ENCODE measurements at places on chromosomes 4 and X.

GRCh38 chrX:124256629-124257380, 75.7 kb upstream of the TEX13D start:
- DNase-seq = no peak

DNA sequence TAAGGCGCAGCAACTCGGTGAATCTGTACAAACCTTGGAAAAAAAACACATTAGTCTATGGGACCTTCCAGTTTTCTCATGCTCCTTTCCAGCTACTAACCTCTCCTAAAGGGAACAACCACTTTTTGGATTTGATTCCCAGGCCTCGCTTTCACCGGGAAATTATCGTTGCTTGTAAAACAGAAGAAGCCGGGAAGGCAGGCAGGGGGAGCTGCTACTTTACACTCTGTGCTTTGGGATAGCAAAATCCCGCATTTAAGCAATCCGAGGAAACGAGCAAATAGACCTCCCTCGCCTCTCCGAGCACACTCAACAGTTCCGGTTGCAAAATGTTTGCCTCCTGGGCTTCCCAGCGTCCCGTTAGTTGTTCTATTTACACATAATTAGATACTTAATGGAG, 1.2 kb downstream of the CD38 start:
- peak; percentile 65 for DNase-seq

DNA sequence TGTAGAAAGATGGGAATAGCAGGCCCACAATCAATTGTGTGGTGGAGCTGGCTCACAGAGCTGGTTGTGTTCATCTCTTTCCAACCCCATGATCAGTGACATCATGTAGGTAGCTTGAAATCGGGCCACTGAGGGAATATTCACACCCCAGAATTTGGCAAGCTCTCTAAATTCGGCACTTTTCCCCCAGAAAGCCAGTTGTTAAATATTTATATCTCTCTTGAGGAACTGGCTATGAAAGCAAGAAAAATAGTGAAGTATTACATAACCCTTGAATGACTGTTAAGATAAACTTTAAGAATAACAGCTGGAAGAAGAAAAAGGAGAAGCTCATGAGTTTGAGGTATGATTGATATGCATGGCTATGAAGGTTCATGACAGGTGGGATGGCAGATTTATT, 38.9 kb downstream of the GPRIN3 start:
- no peak for DNase-seq

DNA sequence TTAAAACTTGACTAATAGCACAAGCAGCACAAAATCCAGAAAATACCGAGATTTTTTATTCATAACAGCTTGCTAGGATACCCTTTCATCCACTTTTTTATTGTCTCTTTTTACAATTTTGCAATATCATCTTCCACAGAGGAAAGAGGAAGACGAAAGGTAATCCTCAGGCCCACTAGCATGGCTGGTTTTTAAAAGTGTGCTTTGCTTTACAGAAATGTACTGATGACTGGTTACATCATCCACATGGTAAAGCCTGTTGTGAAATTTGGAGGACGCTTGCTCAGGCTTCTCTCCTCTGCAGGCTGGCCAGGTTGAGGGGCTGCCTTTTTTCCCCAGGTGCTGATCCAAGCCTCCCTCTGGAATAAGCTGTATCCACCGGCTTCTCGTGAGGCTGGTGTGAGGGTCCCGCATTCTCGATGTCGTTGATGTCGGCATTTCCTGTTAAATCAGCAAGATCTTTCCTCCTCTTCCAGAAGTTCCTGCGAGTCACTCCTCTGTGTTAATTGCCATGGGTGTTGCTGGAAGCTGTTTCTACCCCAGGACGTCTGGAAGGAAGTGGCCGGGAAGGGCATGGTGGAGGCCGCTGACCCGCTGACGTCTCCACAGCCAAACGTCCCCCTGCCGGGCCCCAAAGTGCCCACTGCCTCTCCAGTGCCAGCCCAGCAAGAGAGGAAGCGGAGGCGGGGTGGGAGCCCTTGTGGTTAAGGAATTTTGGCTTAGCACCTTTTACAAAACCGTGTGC, 5.8 kb upstream of the DGKQ start:
- DNase-seq = no peak

DNA sequence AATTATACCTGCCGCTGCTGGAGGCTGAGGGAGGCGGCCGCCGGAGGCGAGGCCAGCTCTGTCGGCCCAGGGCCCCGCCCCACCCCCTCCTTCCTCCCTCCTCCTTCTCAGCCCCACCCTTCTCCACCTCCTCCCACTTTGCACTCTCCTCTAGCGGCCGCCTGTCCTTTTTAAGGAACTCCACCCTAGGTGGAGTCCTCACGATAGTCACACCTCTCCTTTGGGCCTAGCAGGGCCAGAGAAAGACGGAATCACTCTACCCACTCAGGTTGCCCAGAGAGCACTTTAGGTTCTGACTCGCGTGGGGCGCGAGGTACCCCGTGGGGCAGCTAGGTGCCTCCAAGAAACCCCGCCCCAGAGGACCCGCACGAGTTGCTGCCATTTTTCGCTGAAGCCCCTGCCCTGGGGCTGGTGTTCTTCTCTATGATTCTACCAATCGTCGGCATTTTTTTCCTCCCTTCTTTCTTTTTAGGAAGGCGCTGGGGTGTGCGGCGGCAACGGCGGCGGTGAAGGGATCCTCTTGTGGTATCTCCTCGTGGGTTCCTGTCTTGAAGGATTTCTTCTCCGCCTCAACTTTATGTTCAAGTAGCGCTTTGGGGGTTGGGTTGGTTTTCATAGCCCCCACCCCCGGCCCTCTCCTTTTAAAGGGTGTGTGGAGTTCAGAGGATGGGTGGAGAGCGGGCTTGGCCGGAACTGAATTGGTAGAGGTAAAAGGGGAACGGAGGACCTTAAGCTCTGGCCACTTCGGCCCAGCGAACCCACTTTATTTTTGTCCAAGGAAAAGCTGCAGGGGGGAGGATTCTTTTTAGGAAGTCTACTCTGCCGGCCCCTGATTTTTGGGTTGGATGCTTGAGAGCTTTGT, at the start of gene KLF8:
TSS of gene KLF8 (plus strand) at position 136 of the 862 bp plus-strand sequence. CDS start 979 bp downstream, outside the sequence.
- DNase-seq = peak; percentile 41

- no peak for DNase-seq
Measured at GRCh38 chr4:10526429-10527222, 69.4 kb upstream of the ZNF518B start.

DNA sequence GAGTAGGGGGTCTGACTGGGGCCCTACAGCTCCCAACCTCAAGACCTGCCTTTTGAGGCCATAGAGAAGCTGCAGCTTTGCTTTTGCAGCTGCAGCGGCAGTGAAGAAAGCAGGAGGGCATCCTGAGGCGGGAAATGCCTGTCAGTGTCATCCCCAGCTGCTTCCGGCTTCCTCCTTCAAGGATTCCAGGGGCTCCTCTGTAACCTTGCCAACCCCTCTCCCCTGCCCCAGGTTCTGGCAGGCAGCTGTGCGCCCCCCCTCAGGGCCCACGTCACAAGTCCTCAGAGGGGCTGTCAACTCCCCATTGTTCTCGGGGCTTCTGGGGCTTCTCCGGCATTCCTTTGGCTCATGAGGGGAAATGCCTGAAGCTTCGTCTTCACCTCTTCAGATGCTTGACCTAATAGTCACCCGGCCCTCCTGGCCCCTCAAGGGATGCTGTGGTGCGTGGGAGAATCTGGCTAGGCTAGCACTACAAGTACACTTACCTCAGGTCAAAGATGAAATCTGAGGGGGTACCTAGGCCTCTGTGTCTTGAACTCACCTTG, 31.9 kb downstream of the APLN start:
- no peak for DNase-seq

- DNase-seq = no peak
Measured at GRCh38 chr4:16263056-16263455, 36.8 kb upstream of the TAPT1 start.

DNA sequence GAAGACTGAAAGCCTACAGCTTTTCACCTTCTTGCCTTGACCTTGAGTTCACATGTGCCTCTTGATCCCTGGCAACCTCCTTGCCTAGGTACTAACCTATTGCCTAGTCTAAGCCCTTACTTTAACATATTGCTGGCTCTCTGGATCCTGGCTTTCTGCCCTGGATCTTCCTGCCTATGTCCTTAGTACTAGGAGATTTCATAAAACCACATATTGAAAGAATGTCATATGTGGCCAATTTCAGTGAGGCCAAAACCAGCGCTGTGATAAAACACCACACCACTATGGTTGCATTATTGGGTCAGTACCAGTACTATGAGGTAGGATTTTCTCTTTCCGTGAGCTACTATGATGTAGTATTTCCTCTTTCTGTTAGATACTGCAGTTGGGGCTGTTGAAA, 80.4 kb downstream of the CT47B1 start:
- DNase-seq = no peak

GRCh38 chrX:148865277-148866210, 365.1 kb downstream of the AFF2 start:
- DNase-seq = no peak

- peak; percentile 7 for DNase-seq
Measured at GRCh38 chrX:133580625-133581024, 165.3 kb upstream of the GPC4 start.

DNA sequence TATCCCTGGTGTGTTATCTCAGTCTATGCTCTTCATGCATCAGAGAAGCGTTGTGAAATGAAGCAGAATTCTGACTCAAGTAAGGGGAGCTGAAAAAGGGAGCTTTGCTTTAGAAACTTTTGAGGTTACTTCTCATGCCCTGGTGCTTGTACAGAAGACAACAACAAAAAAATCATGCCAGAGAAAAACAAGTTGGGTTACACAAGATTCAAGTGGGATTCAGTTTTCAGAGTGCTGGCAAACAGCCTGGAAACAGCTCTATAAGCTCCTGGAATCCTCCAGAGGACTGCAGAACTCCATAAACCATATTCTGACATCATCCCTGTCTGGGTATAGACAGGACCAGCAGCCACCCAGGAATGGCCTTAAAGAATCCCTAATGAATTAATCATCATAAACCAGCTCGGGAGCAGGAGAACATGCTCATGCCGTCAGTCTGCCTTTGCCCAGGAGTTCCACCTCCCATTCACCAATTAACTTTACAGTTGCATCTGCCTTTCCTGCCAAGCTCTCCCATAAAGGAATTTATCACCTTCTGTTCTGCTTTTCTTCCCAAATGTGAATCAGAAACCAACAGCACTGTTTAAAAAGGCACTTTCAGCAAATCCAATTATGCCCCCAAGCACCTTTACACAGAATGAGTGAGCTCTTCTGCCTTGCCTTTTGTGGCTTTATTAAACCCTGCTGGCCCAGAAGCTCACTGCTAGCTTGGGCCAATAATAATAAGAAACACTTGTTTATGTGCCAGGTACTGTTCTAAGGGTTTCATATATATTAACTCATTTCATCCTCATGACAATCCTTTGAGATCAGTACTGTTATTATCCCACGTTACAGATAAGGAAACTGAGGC, 54.5 kb upstream of the FBXW7 start:
- DNase-seq = peak; percentile 56

GRCh38 chr4:128853741-128854140, 44.2 kb downstream of the JADE1 start:
- DNase-seq = no peak

GRCh38 chr4:118799231-118799942, 36.5 kb downstream of the SEC24D start:
- DNase-seq = no peak

DNA sequence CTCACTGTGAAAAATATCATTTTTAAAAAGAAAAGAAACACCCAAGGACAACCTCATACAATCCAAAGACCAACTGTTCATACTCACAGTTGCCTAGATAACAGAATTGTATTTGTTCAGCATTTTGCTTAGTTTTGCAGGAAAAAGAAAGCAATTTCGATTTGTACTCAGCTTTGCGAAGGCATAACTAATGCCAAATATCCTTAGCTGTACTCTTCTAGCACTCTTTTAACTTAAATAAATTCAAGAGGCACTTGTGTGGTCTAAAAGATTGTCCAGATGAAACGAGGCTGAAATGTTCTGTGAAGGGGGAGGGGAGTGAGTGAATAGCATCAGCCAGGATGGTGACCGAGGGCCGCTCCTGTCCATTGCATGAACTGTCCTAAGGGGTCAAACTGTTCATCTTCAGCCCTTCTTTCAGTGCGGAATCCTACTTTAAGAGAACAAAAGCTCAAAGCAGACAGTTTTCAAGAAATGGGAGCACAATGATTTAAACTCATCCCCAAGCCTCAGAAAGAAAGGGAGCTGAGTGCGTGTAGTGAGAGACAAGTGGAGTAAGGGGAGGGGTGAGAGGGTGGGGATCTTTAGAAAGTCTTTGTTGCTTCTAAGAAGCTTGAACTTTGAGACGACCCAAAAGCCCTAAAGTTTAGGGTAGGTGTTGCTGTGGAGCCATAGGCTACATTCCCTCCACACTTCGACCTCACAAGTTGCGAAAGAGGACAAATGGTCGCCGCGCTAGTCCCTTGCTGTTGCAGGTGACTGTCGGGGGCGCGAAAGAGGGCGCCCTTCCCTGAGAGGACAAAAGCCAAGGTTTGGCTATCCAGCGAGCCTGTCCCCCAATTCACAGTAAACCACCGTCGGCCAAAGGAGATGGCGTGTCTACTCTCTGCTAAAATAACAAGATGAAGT, 4.0 kb upstream of the NEUROG2 start:
- DNase-seq = no peak

DNA sequence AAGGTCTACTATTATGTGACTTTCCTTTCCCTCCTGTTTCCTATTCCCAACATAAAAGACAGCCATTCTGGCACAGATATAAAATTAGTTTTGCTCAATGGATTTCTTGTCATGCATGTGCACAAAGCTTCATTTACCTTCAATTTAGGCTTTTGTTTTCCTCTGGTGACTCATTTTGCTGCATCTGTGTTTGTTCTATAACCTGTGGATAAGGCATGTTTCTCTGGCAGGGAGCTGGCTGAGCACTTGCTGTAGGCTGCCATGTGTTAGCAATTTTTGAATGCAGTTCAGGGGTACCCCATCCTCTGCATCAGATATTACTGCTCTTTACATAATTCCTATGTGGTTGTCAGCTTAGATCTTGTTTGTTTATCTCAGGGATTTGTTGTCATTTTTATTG, 202.8 kb upstream of the GRID2 start:
- DNase-seq = no peak

- peak; percentile 79 for DNase-seq
Measured at GRCh38 chr4:7828011-7828720, 111.5 kb downstream of the AFAP1 start.

- DNase-seq = no peak
Measured at GRCh38 chr4:22911285-22911684, 218.5 kb downstream of the GBA3 start.

DNA sequence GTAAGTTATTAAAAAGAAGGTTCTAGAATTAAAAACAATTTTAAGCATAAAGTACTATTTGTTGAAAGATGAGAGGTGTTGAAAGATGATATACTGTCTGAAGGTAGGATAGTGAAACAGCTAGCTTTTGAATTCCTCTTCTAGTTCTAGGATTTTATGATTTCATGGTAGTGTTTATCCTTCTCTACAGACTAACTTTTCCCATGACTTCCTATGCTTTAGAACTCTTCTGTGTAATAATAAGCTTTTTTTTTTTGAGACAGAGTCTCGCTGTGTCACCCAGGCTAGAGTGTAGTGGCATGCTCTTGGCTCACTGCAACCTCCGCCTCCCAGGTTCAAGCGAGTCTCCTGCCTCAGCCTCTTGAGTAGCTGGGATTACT, 96.0 kb upstream of the NUDT6 start:
- no peak for DNase-seq

DNA sequence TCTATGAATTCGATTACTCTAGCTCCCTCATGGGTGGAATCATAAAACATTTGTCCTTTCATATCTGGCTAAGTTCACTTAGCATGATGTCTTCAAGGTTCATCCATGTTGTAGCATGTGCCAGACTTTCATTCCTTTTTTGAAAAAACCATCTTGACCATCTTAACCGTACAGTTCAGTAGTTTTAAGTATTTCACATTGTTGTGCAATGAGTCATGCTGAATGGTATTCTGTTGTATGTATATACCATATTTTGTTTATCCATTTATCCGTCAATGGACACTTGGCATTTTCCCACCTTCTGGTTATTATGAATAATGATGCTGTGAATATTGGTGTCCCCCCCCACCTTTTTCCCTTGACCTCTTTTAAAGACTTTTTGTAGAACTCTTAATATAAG, 72.4 kb upstream of the TLR2 start:
- no peak for DNase-seq
